ENCODE measurements at places on chromosomes 3 and 15.

DNA sequence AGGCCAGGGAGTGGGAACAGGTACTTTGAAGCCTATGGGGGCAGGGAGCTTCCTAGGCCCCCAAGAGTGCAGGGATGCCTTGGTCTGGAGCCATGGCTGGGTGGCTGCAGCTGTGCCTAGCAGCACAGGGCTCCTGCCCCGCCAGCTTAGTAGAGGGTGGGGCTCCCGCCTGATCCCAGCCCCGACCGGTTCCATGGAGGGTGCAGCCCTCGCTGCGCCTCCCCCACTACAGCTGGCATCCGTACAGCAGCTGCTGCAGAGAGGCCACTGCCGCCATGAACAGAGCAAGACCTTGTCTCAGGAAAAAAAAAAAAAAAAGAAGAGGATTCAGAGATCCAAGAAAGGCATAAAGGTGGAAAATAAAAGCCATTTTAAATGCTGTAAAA is 277.2 kb downstream of the UBE2E2 start:
- DNase-seq: no peak

GRCh38 chr3:19077388-19077787 is 70.9 kb upstream of the KCNH8 start:
- DNase-seq: no peak

DNA sequence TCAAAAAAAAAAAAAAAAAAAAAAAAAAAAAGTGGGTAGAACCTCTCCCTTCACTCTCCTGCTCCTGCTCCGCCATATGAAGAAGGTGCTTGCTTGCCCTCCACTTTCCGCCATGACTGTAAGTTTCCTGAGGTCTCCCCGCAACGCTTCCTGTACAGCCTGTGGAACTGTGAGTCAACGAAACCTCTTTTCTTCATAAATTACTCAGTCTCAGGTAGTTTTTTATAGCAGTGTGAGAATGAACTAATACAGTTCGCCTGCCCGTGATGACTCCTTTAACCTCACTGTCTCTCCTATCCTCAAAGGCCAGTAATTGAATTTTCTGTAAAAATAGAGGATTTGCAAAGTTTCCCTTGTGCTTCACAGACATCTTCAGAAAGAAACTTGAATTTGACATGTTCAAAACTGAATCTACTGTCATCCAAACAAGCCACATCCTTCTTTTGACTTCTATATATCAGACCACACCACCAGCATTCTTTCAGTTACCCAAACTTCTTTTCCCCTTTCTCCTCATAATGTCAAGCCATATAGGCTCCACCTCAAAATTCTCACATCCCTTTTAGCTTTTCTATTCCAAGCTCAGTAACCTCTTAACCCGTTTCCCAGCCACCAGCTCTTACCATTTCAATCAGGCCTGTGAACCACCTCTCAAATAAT is 44.3 kb downstream of the P2RY1 start:
- DNase-seq: no peak

DNA sequence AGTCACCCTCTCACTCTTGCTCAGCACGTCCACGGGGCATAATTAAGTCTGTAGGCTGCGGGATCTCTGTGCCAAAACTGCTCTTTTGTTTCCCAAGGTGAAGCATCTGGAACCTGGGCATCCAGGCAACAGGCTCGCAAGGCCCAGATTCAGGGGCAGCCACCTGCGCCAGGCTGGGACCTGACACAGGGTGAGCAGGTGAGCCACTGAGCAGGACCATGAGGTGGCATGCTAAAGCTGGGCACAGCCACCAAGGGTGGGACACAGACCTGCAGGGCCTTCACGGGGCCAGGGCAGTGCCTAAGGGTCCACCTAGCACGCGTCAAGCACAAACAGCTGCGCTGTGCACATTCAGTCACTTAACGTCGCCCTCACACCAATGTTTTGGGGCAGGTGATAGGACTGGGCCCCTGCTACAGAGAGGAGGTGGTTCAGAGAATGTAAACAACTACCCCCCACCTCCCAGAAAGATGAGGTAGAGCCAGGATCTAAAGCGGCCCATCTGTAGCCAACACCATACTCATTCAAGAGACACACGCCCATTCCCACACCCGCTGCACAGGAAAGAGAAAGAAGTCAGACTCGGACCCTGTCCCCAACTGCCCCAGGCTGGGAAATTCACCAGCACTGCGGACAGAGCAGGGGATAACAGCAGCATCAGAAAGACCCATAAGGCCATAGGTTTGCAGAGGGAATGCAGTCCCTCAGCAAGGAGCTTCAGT is 16.3 kb downstream of the XXYLT1 start:
- DNase-seq: no peak

DNA sequence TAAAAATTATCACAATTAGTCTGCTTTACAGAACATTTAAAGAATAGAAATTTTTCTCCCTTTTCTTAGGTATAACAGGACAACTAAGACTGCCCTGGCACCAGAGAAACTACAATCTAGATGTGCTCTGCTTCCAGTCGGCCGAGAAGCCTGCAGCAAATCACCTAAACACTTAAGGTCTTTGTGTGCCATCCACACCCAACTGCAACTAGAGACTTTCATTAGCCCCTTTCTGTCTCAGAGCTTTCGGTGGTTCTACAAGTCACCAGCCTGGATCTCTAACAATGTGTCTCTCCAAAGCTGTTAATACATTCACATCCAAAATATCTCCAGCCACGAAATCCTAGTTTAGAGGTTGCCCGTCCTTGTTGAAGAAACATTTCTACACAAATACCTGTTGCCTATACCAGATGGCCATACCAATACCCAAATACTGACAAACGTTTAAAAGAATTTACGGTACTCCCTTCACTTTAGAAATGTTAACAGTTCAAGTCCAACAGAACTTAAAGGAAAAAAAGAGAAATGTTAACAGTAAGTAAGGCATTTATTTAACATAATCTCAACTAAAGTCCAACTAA is 6.7 kb downstream of the PRC1 start:
- DNase-seq: no peak
